ENCODE measurements at places on chromosomes 16 and 17. TPM values are rescaled to one million over a fixed set of nuclear protein-coding genes. Genes with fewer than 3 reads are reported as not detected.

TAOK2 gene
- total RNA-seq, result 35.6 TPM

PRKCB gene
- total RNA-seq, result 7.0 TPM

NEURL4 gene
- 20.9 TPM for total RNA-seq

TBC1D3E gene
- 0.26 TPM for total RNA-seq

NHLRC4 gene
- 1.0 TPM for total RNA-seq

SPAG5 gene
- 17.9 TPM for total RNA-seq

LRRC37A gene
- 4.5 TPM for total RNA-seq
